Left ventricle myocardium superior (tissue), 1 donor: ENCODE measurements at places on chromosomes 3 and 15. TPM values are rescaled to one million over a fixed set of nuclear protein-coding genes. Genes with fewer than 3 reads are reported as not detected.

CD276 gene
- total RNA-seq: 39.0 TPM

STAB1 gene
- 69.7 TPM for total RNA-seq

KNG1 gene
- total RNA-seq: 0.37 TPM

P2RY14 gene
- total RNA-seq: 4.4 TPM

HIGD2B gene
- not detected for total RNA-seq

CPA3 gene
- total RNA-seq: 2.0 TPM

BTLA gene
- not detected for total RNA-seq

PRSS50 gene
- total RNA-seq: 0.10 TPM

NT5DC2 gene
- 68.3 TPM for total RNA-seq

FOXB1 gene
- total RNA-seq: not detected

TEX9 gene
- 0.40 TPM for total RNA-seq

DNA sequence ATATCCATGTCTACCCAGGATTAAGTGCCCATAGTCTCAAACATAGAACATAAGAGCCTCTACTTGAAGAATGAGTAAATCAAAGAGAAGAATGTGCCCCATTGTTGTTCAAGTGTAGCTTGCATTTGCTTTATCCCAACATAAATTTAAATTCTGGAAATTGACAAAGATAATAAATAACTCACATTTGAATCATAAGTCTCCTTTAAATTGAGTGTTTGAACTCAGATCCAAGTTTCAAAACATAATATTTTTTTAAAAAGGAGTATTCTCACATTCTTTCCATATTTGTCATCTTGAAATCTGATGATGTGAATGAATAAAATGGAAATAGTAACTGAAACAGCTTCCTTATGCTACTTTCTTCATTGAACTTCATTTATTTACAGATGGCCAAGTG, 135.2 kb downstream of the MECOM start:
- DNase-seq: no peak

DNA sequence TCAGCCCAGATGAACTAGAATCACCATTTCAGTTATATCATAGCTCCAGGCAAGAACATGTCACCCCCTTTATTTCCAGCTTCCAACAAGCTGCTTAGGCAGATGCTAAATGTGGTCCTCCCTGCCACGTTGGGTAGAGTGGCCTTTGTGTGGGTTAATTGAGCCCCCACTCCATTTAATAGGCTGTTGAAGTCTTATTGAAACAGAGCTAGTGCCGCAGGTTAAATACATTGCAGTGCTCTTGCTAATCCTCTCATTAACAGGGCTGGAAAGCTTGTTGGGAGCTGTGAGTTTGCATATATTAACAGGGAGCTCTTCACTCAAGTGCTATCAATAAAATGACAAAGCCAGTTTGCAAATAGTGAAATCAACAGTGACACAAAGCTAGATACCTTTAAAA, 248.4 kb upstream of the CMC1 start:
- no peak for DNase-seq

DNA sequence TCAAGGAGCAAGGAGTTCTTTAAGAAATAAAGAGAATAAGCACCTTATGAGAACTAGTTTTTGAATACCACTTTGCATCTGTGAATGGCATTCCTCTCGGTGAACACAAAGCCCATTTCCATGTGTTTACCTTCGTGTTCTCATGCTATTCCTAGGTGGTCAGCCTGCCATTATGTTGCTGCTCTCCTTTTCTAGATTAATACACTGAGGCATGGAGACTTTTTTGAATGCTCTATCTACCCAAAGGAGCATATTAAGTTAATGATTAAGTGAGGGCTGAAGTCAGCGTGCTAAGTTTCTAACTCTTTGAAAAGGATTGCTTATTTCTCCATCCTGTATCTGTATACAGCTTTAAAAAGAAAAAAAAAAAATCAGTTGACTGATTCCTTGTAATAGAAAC, 394.5 kb downstream of the MECOM start:
- DNase-seq: no peak

- no peak for DNase-seq
Measured at GRCh38 chr15:62119227-62119864, 45.7 kb downstream of the C2CD4B start.

DNA sequence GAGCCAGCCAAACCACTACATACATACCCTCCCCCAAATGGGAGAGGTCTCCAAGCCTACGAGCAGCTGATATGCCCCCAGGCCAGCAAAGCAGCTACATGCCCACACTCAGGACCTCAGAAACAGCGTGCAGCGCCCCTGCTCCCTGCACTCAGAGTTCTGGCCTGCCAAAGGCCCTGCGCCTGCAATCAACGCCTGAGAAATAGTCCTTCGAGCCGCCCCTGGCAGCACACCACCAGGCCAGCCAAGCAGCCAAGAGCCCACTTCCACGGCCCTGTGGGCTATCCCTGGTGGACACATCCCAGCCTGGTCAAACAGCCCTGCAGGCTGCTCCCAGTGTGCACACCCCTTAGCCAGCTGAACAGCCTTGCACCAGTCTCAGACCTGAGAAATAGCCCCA, 139.1 kb downstream of the DMXL2 start:
- DNase-seq: no peak

GRCh38 chr3:8445861-8446260, 55.8 kb upstream of the LMCD1 start:
- no peak for DNase-seq

GRCh38 chr3:187858041-187858440, 112.8 kb upstream of the BCL6 start:
- DNase-seq: no peak

GRCh38 chr15:50767332-50767861, 1.9 kb upstream of the SPPL2A start:
- DNase-seq: peak; percentile 62

- DNase-seq: no peak
Measured at GRCh38 chr3:70064194-70064779, 64.8 kb downstream of the SAMMSON start.

DNA sequence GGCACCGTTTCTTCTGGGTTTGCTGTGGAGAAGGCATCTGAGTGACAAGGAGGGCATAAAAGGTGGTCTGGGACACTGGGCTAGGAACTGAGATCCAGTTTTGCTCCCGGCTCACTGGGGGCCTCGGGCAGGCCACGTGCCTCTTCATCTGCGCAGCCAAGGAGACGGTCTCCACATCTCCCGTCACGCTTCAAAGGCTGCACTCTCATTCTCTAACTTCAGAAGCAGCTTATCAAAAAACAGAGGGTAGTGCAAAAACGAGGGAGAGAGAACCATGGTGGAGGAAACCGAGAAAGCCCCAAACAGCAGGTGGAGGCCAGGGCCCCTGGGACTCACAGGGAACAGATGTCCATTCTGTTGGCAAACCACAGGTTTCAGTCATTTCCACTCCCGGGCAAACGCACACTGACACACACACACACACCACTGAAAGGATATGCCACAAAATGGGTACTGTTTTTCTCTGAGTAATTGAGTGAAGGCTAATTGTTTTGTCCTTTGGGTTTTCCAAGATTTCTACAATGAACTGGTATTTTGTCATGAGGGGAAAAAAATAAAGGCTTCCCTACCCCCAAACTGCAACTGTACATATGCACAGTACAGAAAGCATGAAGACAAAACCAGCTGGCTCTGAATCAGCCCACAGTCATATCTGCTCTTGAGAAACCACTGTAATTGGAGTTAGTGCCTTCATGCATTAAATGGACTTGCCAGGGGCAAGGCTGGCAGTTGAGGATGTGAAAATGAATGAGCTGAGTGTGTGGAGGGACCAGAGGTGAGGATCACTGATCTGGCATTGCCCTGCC, 71.9 kb downstream of the MGLL start:
- DNase-seq: no peak

DNA sequence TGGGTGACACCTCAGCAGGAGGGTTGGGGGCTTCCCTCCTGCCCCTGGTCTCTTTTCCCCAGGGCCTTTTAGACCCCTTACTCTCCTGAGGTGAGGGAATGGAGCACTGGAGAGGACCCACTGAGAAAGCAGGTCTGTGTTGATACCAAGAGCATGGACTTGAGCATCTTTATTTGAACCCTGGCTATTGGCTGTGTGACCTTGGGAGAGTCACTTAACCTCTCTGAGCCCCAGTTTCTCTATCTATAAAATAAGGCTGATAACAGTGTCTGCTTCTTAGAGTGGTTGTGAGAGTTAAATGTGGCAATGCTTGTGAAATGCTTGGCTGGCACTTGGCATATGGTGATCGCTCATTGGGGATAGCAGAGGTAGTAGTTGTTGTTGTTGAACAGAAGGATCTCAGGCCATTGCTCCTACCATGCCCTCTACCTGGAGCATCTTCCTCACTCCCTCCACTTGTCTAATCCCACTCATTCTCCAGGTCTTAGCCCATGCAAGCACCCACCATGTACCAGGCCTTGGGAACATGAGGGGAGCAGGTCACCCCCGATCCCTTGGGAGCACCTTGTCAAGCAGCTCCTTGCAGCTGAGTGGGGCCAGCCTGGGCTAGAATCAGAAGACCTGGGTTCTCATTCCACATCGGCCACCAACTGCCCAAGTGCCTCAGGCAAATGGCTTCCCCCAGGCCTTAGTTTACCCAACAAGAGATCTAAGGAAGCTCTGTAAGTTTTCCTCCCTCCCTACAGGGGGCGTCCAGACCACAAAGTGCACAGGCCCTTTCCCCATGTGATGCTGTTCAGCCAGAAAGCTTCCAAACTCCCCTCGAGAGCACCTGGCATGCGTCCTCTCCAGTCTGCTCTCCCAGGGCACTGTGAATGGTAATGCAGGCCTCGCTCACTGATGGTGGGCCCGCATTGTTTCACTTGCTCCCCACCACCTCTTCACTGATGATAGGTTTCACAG, 96.7 kb downstream of the LSM3 start:
- DNase-seq: no peak

DNA sequence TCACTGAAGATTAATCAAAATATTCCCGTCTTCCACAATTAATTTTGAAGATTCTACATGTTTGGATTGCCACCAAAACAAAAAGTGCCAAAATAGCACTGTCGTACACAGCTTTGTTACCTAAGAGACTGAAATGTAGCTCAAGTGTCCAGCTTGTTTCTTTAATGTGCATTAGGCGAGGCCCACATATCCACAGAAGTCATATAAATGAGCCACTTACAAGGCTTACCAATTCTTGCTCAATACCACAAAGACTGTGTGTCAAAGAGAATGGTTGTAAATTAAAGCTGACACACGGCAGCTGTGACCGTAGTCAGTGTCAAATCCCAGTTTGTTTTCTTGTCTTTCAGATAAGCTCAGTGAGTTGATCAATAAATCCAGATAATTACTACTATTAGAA, 639.4 kb upstream of the TBL1XR1 start:
- no peak for DNase-seq

GRCh38 chr15:82847703-82848102, 38.3 kb downstream of the WHAMM start:
- no peak for DNase-seq

DNA sequence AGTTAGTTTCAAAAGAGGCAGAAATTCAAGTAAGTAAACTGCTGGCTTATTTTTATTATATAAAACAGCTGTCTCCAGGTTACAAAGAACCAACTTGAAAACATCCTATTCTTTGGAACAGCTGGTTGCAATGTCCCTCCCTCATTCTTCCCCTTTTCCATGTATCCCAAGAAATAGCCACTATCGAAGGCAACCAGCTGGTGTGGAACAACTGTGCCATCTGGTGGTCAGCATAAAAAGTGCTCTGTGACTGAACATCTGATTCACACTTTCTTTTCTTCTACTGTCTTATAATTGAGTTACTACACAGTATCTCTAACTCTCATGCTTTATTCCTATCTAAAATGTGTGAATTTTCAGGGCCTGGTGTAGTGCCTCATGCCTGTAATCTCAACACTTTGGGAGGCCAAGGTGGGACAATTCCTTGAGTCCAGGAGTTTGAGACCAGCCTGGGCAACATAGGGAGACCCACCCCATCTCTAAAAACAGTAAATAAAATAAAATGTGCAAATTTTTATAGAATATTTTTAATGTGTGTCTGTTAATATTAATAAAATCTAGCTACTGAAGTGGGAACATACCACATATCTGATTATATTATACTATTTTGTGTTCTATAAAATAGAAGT, 9.6 kb downstream of the OSBPL11 start:
- no peak for DNase-seq

DNA sequence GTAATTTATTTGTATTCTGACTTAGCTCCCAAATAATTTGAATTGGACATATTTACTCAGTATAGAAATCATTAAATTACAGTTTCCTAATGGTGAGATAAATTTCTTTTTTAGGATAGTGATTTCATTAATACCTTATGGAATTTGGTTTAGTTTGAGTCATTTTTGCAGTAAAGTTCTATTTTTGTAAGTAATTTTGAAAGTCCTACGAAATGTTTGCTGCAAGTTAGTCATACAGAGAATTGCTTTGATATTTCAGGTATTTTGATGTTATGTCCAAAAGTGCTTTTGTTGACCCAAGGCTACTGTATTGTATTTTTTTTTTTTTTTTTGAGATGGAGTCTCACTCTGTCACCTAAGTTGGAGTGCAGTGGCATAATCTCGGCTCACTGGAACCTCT, 41.7 kb downstream of the TCF12 start:
- no peak for DNase-seq

GRCh38 chr3:129746629-129747028, 140.2 kb upstream of the PLXND1 start:
- DNase-seq: no peak

- no peak for DNase-seq
Measured at GRCh38 chr3:38576131-38576525, 73.4 kb downstream of the SCN5A start.

DNA sequence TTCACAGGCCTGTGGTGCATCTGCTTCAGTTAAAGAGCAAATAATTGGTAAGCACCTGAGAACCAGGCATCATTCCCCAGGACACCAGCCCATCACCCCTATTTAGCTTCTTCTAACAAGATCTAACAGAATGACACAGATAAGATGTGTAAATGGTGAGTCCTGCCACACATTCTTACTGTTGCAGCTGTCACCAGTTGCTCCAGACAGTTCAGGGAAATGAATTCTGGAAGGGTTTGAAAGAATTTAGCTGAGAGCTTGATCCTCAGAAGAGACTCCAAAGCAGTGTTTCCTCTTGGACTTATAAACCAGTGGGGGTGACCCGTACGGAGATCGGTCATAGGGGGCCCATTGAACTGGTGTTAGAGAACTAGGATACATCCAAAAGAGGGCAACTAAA, 238.0 kb downstream of the MEX3B start:
- DNase-seq: no peak

DNA sequence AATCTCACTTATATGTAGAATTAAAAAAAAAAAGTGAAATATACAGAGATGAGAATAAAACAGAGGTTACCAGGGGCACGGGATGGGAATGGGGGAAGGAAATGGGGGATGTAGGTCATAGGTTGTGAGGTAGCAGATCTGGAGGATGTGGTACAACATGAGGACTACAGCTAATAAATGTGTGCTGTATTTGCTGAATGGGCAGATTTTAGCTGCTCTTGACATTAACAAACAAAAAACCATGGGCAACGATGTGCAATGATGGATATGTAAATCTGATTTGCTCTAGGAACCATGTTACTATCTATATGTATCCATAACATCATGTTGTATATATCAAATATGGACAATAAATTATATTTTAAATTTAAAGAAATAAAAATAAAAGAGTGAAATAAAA, 87.4 kb downstream of the FGF12 start:
- no peak for DNase-seq
